ENCODE measurements at places on chromosomes 16 and 17.

DNA sequence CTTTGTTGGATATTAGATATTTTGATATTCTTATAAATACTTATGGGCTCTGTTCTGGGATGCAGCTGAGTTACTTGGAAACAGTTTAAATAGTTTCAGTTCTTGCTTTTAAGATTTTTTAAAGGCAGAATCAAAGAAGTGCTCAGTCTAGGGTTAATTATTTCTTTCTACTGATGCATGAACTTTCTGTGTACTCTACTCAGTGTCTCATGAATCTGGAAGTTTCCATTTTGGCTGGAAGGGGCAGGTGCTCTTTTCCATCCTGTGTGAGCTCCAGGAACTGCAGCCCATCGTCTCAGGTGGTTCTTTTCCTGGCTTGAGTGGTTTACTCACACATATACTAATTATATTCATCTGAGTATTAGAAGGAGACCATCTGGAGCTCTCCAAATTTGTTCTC is 61.1 kb upstream of the CPHXL start:
- DNase-seq: no peak

GRCh38 chr17:65173976-65174683 is 37.0 kb downstream of the RGS9 start:
- DNase-seq: no peak

GRCh38 chr17:35700150-35700549 is 31.3 kb upstream of the RASL10B start:
- DNase-seq: no peak

- DNase-seq: no peak
Observed at GRCh38 chr16:27444015-27444414, 42.0 kb downstream of the IL21R start.

GRCh38 chr16:86982347-86982596 is 334.9 kb downstream of the C16orf95 start:
- DNase-seq: no peak

- DNase-seq: no peak
Observed at GRCh38 chr16:75294773-75295459, 43.5 kb upstream of the BCAR1 start.

DNA sequence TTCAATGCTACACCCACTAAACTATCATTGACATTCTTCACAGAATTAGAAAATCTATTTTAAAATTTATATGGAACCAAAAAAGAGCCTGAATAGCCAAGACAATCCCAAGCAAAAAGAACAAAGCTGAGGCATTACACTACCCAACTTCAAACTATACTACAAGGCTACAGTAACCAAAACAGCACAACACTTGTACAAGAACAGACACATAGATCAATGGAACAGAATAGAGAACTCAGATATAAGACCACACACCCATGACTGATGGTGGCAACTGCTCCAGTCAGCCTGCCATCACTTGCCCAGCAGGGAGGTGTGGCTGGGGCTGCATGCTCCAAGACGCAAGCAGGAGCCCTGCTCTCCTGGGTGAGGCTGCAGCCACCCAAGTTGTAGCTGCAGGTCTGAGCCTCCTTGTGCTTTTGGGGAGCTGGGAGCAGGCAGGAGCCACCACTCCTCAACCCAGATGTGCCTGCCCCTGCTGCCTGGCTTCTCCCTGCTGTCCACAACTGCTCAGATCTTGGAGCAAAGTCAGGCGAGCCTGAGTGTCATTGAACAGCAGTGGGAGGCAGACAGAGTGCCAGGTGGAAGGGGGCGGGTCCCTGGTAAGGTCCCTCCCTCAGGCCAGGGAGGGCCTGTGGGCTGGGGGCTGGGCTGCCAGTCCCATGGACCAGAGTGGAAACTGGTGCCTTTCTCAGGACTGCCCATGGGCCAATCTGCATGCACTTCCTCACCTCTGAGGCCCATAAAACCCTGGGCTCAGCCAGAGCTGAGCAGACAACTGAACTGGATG is 24.7 kb downstream of the SSH2 start:
- DNase-seq: no peak

DNA sequence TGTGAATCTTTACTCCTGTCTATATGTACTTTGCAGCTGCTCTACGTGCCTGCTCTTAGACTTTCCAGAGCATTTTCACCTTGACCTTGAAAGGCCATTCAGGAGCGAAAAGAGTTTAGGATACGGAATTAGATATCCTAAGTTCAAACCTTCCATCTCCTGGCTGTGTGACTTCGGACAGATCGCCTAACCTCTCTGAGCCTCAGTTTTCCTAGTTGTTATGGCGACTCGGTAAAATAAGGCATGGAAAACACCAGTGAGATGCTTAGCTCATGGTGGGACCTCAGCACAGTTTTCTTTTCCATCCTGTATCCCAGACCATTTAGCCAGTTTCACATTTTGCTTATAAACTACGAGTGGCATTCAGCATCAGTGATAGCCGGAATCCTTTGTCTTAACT is 233.7 kb downstream of the RBFOX1 start:
- no peak for DNase-seq

DNA sequence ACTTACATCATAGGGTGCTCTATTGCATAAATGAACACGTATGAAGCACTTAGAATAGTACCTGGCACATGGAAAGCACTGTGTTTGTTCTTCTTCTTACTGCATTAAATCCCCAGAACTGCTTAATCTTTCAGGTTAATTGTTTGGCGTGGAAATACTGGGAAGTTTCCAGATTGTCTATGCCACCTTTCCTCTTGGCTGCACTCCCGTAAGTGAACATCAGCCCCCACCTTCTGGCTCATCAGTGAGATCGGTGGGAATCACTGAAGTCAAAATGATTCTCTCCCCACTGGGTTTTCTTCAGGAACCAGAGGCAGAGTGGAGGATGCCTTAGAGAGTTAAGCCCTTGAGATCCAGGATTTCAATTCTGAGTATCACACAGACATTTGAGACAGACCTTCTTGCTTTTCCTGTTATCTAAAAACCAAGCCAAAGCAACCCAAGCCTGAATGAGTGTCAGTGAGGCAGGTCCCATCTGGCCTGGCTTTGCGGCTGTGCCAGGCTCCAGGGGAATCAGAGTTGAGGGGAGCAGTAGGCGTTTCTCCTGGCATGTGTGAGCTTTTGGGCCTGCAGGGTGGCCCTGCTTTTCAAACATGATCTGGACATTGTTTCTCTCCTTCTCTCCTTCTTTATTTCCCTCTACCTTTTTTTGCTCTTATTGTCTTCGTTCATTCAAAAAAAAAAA is 59.1 kb downstream of the OTOA start:
- peak; percentile 11 for DNase-seq

All from NCI-H2171 (cell line).